SK-N-SH treated with all-trans-retinoic acid at 6 μM for 48 hours (cell line): ENCODE measurements at places on chromosomes 4 and X.

GRCh38 chr4:85498068-85498733 is 23.3 kb downstream of the ARHGAP24 start:
- ATAC-seq, result peak; percentile 64

- ATAC-seq, result no peak
Observed at GRCh38 chr4:182018691-182019090, 224.5 kb upstream of the TENM3 start.

GRCh38 chr4:10326075-10326474 is 131.2 kb downstream of the ZNF518B start:
- ATAC-seq, result no peak

DNA sequence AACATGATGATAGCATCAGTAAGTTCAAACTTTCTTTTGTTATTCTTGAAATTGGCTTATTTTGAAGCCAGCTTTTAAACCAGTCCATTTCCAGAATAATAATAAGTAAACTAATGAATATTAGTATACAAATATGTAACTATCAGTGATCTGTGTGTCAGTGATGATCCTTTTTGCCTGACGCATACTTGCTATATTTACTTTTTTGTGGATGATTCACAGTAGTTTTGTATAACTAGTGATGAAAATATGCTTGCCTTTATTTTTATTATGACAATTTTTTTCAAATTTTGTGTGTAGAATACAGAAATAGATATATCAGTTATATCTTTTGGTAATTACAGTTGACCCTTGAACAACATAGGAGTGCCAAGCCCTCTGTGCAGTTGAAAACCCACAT is 49.5 kb downstream of the USP53 start:
- no peak for ATAC-seq

DNA sequence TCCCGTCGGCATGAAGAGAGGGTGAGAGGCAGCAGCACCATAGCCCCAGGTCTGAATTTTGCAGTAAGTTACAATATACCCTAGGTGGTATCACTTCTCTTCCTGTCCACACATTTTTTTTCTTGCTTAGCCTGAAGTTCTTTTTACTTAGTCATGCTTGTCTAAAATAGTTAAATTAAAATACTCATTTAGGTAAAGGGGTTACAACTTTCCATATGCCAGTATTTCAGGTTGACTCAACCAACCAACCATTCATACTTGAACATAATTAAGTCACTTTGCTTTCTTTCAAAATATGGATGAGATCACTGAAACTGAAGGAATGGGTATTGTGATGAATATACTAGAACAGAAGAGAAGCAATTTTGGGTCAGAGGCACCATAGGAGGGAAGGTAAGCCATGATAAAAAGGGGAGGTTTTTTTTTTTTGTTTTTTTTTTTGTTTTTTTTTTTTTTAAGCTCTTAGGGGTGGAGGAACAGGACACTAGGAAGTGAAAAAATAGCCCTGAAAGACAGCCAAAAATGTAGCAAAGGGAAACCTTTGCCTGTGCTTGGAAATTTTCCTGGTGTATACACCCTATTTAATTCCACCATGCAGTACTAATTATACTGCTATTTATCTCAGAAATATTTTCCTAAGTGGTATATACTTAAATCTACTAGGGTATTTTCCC is 41.8 kb downstream of the RPS6KA3 start:
- peak; percentile 78 for ATAC-seq

GRCh38 chr4:111937368-111937767 is 207.9 kb upstream of the FAM241A start:
- peak; percentile 88 for ATAC-seq

- no peak for ATAC-seq
Observed at GRCh38 chr4:88078579-88078978, 71.1 kb downstream of the PKD2 start.

DNA sequence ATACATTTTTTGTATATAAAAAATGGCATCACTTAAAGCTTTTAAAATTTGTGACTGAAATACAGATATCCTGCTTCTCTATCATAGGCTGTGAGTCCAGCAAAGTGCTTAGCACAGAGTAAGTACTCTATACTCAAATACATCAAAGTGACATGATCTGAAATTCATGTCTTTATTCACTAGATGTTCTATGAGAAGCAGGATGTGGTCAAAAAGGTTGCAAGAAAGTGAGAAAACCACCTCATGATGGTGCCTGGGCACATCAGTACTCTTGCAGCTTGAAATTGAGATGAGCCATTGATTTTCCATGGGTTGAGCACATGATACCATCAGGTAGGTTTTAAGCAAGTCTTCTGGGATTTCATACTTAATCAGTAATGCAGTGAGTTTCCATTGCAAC is 20.4 kb upstream of the SFRP2 start:
- ATAC-seq, result no peak

- ATAC-seq, result no peak
Observed at GRCh38 chr4:186729856-186730255, 6.2 kb upstream of the FAT1 start.

- ATAC-seq, result no peak
Observed at GRCh38 chrX:138067415-138067814, 501.5 kb downstream of the ZIC3 start.

DNA sequence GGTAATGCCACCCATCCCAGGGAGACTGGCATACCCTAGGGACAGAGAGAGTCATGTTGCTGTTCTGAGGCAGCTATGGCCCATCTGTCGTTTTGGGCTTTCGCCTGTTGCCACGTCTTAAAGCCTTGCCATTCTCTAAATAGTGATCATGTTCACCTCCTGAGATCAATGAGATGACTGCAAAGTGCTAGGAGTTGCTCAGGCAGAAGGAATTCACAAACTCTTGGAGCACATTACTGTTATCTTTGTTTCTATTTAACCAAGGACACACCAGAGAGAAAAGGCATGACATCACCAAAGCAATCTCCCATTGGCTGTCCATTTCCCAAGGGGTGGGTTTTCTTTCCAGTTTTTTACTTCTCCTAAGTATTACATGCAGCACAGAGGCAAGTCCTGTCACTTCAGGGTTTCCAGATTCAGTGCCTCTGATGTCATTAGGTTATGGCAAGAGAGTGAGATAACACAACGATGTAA is 37.1 kb upstream of the SETD7 start:
- peak; percentile 77 for ATAC-seq

- peak; percentile 65 for ATAC-seq
Observed at GRCh38 chr4:74364652-74365491, at the start of gene EREG. Gene EREG (plus strand): TSS chr4:74365145. CDS start chr4:74365309, 164 bp downstream.

GRCh38 chr4:172287117-172287516 is 473.9 kb downstream of the GALNTL6 start:
- ATAC-seq, result no peak

GRCh38 chrX:74211911-74212310 is 92.1 kb upstream of the ZCCHC13 start:
- no peak for ATAC-seq

DNA sequence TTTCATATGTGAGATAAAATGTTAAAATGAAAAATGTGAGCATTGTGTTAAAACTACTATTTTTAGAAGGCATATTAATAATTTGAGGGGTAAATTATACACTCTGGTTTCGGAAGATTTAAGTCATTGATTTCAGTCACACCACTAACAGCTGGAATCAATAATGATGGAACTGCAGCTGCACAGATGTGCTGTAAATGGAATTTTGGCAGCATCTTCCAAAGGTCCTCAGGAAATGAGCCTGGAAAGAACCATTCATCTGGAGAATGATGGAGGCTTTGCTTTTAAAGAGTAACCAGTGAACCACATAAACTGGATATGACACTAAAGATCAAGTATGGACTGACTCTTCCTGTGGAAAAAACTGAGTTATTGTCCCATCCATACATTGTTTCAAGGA is 759.0 kb upstream of the EPHA5 start:
- no peak for ATAC-seq
